MG63 (cell line): ENCODE measurements at places on chromosomes 13 and 19. TPM values are rescaled to one million over a fixed set of nuclear protein-coding genes. Genes with fewer than 3 reads are reported as not detected.

GRCh38 chr19:40802300-40803169 is 3.5 kb downstream of the EGLN2 start:
- no peak for DNase-seq

GRCh38 chr13:67303661-67304333 is 73.7 kb upstream of the PCDH9 start:
- DNase-seq = no peak

- no peak for DNase-seq
Measured at GRCh38 chr19:17605117-17605516, 49.7 kb downstream of the COLGALT1 start.

DNA sequence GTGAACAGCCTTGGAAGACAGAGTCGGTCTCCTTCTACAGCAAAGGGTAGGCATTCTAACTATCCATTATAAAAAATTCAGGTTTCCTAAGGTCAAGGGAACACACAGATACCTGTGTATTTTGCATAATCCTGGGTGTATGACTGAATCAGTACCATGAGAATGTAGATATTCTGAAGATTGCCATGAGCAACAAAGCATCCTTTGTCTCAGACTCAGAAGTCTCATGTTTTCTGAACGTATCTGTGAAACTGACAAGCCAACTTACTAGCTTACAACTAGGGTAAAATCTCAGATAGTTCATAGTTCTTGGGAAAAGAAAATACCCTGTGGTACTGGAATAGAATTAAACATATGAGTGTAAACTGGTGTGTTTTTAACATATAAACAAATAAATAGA is 6.5 kb downstream of the ZNF566 start:
- no peak for DNase-seq

- no peak for DNase-seq
Measured at GRCh38 chr19:2962018-2962670, 15.2 kb upstream of the TLE6 start.

DNA sequence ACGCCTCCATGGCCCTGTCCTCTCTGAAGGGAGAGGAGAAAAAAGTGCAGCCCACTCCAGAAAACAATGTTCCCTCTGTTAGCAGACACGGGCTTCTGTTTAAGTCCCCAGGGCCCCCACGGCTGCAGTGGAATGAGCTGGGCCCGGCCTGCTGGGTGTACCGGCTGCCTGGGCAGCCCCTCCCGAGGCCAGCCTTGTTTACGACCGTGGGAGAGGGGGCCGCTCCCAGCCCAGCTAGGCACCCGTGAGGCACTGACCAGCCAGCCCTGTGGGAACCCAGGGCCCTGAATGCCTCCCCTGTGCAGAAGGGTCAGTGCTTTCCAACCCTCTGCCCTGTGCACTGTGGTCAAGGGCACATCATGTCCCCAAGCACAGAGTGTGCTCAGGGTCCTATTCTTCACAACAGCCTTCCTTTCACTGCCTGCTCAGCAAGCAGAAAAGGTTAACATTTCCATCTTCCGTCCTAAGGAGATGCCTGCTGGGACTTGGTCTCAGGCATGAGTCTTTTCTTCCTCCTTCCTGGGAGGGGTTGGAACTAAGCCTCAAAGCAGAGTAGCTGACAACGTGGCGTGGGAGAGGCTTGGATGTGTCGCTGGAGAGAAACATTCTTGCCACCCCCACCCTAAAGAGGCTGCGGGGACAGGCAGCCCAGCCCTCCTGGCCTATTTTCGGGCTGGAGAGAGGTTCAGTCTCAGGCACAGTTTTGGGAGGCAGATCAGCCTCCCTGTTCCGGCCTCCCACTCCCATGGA is 90.1 kb downstream of the RGCC start:
- DNase-seq = no peak

DNA sequence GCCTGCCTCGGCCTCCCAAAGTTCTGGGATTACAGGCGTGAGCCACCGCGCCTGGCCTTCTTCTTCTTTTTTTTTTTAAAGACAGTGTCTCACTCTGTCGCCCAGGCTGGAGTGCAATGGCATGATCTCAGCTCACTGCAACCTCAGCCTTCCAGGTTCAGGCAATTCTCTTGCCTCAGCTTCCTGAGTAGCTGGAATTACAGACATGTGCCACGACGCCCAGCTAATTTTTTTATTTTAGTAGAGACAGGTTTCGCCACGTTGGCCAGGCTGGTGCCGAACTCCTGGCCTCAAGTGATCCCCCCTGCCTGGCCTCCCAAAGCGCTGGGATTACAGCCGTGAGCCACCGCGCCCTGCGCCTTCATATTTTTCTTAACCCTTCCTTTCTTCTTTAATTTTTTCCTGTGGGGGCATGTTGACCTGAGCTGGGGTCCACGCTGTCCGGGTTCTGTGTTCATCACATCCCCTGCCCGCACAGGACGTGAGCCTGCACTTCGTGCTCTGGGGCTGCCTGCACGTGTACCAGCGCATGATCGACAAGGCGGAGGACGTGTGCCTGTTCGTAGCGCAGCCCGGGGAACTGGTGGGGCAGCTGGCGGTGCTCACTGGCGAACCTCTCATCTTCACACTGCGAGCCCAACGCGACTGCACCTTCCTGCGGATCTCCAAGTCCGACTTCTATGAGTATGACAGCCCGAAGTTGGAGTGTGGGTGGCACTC is 14.1 kb downstream of the PNPLA6 start:
- DNase-seq = no peak

DNA sequence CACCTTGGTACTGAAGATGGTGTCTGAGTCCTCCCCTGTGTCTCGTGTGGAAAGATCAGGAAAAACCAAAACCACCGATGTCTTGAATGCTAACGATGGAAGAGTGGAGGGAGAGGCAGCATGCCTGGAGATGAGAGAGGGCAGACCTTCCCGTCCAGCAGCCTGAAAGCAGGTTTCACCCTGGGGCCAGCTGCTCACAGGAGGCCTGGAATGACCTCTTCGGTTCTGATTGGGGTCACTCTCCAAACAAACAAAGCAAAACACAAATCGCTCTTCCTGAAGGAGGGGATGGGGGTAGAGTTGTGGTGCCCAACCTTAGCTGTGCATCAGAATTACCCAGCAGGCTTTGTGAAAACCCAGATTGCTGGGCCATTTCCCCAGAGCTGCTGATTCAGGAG is 142.3 kb upstream of the SOX1 start:
- DNase-seq = no peak

DNA sequence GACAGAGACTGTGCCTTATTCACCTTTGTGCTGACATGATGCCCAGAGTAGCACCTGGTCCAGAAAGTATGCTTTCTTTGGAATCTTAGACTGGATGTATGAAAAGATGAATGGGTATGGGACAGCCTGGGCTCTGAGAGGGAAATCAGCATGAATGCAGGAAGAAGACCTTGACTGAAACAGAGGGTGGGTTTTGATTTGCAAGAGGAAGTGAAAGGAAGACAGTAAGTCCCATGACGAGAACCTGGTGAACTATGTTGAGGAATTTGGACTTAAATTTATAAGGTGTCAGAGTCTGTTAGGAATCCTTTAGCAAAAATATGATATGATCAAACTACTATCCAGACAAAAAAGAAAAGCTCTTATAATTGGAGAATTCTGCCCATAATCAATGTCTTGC is 301.9 kb downstream of the SPRY2 start:
- no peak for DNase-seq

DNA sequence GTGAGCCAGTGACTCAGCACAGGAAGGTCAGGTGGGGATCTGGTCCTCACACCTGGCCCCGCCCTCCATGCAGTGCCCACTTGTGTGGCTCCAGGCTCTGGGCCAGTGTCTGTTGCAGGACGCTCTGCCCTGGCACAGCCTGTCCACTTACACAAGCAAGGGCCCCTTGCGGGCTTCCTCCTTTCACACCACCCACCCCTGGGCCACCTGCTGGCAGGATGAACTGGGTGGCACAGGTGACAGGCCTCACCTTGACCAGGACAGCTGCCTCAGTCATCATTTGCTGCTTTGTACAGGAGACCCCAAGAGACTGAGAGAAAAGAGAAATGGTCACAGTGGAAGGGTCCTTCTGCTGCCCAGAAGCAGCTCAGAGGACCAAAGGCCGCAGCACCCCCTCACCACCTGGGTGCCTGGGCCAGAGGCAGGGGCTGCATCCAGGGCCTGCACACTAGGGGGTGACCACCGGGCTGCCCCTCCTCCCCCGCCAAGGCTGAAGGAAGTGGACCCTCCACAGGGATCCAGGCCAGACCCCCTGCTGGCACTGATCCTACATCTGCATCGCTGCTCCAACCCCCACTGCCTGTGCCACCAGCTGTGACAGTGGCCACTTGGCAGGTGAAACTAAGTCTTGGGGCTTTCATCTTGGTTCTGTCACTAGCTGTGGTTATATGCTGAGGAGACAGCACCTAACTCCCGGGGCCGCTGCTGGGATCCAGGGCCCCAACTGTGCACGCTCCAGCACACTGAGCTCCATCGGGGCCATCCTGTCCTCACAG is 110.3 kb downstream of the TUBA3C start:
- DNase-seq = no peak

- DNase-seq = peak; percentile 22
Measured at GRCh38 chr19:29193155-29193554, 19.8 kb downstream of the UQCRFS1 start.

- DNase-seq = no peak
Measured at GRCh38 chr13:25330541-25330940, 29.1 kb downstream of the NUP58 start.

DNA sequence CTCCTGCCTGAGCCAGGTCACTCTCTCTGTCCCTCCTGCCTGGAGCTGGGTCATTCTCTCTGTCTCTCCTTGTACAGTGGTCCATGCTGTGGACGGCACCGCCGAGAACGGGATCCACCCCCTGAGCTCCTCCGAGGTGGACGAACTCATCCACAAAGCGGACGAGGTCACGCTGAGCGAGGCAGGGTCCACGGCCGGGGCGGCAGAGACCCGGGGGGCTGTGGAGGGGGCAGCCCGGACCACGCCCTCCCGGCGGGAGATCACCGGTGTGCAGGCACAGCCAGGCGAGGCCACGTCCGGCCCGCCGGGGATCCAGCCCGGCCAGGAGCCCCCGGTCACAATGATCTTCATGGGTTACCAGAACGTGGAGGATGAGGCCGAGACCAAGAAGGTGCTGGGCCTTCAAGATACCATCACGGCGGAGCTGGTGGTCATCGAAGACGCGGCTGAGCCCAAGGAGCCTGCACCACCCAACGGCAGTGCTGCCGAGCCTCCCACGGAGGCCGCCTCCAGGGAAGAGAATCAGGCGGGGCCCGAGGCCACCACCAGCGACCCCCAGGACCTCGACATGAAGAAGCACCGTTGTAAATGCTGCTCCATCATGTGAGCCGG is 4.6 kb upstream of the MISP start:
- no peak for DNase-seq

Gene SBNO2
- 15.6 and 22.7 TPM in 2 replicates for total RNA-seq

Gene PCP2
- total RNA-seq = not detected in 2 replicates

Gene GSX1
- not detected in 2 replicates for total RNA-seq

Gene KLHL1
- total RNA-seq = not detected in 2 replicates

Gene SLC46A3
- 0.86 and 6.9 TPM in 2 replicates for total RNA-seq

Gene ZSCAN5B
- not detected in 2 replicates for total RNA-seq
